ENCODE measurements at places on chromosomes 3 and 15.
A peak's percentile ranks its signal among the peaks of the same experiment; 100 is the strongest.

DNA sequence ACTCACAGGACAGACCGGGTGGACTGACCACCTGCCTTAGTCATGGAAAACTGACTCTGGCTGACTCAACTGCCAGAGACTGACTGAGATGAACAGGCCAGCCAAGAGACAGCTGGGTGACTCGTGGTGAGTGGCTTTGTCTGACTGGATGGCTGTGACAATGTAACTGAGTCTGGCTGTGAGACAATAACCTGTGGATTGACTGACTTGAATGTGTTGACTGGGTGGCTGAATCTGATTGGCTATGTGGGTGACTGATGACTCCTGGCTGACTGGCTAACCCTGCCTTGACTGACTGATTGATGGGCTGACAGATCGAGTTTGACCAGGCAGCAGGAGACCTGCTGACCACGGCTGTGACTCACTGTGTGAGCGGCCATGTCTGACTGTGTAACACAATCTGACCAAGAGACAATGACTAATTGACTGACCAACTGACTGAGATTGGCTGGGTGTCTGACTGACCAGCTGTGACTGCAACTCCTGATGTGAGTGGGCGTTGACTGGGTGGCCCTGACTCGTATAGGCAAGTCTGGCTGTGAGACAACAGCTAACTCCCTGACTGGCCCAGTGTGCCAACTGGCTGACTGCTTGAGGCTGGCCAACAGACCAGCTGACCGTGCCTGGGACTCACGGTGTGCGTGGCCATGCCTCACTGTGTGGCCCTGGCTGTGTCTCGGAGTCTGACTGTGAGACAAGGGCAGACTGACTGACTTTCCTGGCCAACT, 509.1 kb downstream of the SHQ1 start:
- DNase-seq: no peak

DNA sequence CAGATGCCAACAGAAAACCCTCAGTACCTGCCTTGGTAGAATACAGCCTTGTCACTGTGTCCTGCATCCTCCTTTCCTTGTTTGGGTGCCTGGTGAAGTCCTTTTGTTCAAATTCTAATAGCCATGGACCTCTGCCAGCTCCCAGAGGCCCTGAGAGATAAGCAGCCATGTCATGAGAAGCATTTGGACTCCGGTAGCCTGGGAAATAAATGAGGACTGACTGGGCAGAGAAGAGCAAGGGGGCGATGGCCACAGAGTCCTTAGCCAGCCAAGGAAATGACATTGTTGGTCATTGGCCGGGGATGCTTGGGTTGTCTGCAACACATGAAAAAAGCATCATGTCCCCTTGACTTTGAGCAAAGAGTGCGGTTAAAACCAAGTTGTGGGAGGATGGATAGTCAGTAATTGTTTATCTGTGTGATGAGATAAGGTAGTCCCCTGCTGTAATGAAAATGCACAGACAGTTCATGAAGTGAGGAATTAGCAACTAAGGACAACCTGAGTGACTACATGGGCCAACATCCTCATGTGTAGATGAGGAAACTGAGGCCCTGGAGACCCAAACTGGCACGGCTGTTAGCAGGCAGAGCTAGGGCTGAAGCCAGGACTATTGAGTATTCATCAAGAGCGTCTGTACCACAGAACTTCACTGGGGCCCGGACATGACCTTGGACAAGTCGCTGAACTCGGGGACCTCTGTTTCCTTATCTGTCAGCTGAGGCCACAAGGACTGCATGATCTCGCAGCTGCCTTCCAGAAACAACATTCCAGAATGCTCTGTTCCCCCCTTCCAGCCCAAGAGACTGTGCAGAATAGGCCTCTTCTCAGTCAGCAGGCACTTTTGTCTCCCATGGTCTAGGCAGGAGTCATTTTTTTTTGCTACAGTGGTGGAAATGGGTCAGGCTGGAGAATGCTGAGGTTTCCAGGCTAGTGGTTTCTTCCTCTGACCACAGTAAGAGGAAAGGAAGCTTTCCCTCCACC, 90.5 kb upstream of the CTDSPL start:
- no peak for DNase-seq

GRCh38 chr3:149151843-149152242, 22.4 kb downstream of the HPS3 start:
- DNase-seq: no peak

- peak; percentile 19 for DNase-seq
Measured at GRCh38 chr3:42066516-42067181, 24.5 kb upstream of the TRAK1 start.

- DNase-seq: peak; percentile 23
Measured at GRCh38 chr3:139935016-139935865, at the start of gene CLSTN2. Gene CLSTN2, plus strand, starts transcription at chr3:139935185.

GRCh38 chr3:59788133-59788532, 738.3 kb upstream of the CFAP20DC start:
- no peak for DNase-seq

DNA sequence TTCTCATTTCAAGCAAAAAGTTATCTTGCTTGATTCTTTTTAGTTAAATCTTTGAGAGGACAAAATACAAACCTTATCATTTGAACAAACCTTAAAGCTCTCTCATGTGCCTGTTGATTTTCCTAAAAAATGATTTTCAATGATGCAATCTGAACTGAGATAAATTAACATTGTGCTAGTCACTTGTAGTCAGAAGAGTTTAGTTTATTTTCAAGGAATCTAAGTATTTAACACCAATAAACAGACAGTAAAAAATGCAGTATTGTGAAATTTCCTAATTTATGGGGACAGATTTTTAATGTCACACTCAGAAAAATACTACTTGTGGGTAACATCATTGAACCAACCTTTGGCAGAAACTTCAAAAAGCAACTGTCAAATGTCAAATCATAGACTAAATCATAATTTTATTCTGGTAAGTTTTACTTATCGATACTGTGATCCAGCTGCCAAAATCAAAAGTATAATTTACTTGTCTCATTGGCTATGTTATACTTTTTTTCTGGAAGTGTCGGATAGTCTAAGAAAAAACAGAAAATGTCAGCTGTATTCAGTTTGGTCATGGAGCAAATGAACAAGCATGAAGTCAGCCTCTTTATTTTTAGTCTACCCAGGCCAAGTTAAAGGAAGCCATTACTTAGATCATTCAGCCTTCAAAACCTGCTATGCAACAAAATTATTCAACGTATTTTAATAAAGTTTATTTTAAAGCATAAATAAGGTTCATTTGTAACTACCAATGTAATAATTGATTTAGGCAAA, 52.4 kb upstream of the FNDC3B start:
- DNase-seq: no peak

DNA sequence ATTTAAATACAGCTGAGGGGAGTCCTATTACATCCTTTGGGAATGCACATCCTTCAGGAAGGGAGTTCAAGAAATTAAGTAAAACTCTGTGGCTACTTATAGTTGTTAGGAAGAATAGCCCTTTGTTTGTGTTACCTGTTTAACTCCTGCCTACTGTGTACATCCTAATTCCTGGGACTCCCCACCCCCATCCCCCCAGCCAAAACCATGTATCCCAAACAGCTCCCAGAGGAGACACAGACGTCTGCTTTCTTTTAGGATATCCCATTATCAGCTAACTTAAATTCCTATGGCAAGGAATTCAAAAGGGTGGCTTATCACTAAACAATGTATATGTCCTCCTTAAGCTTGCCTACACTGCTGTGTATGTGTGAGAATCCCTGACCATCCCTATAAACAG, 581.7 kb downstream of the DIPK2A start:
- DNase-seq: no peak

DNA sequence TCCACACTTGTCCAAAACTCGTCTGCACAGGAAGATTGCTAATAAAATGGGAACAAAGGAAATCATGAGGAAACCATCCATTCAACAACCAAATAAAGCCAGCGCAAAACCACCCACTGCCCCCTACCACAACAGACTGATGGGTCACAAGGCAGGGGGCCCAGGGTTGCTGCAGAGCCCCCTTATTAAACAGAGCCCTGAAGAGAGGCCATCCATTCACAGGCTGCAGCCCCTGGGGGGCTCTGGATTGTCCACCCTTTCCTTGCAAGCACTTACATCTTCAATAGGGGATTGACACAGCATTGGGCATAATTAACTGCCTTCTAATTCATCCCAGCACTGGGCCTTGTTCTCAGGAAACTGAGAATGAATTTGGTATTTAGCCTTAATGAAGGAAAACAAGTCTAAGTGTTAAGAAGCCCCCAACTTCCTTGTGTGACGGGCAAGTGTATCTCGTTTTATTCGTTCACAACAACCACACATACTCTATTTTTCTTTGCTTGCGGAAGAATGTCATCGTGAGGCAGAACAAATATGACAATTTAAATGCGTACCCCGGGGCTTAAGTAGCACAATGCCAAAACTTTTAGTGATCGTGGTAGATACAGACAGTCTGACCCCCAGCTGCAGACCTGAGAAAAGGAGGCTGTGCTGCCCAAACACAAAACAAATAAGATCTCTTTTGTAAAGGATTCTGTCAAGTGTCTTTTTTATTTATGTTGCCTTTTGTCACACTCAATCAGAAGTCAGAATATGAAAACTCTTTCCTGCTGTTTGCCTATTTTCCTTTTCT, 144.0 kb downstream of the SEMA6D start:
- DNase-seq: no peak

DNA sequence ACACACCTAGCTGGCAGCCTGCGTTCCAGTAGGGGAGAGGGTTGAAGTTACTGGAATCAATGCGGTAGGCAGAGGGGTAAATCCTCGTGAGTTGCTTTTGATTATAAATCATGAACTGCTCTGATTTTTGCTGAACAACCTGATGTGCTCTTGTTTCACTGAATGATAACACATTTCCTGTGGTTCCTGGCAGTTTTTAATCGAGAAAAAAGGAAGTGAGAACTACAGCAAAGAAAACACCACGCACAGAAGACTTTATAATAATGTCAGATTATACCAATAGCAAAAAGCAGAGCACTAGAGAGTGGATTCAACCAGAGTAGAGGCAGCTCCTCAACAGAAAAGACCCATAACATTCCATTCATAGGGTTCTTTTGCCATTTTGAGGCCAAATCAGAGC, 200.8 kb upstream of the STRIT1 start:
- DNase-seq: peak; percentile 13

GRCh38 chr3:53823026-53823955, 22.9 kb downstream of the CHDH start:
- DNase-seq: no peak

- DNase-seq: no peak
Measured at GRCh38 chr3:153285194-153285641, 123.2 kb downstream of the RAP2B start.

DNA sequence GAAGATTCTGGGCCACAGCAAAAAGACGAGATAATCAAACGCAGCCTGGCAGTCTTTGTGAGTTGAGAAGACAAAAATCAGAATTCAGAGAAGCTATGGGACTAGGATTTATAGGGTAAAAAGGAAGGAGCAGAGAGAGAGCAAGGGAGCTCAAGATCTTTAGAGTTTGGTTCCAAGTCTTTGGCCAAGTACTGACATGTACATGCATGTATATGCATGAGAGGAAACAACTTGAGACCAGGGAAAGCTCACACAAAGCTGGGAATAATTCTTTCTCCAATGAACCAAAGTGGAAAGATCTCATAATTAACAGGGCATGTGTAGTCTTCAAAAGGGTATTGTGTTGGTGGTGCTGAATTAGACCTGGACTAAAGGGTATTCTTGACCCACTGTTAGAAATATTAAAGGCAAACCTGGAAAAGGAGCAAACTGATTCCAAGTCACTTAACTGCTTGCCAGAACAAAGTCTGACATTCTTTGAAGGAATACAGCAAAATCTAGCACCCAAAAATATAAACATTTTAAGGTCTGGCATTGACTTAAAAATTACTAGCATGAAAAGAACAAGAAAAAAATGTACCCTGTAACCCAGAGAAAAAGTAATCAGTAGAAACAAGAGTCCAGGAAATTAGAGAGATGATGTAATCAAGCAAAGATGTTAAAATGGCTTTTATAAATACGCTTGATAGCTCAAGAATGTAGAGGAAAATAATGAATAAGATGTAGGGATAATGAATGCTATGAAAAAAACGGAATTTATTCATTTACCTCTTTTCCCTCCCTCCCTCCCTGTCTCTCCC, 226.0 kb upstream of the CGNL1 start:
- no peak for DNase-seq

DNA sequence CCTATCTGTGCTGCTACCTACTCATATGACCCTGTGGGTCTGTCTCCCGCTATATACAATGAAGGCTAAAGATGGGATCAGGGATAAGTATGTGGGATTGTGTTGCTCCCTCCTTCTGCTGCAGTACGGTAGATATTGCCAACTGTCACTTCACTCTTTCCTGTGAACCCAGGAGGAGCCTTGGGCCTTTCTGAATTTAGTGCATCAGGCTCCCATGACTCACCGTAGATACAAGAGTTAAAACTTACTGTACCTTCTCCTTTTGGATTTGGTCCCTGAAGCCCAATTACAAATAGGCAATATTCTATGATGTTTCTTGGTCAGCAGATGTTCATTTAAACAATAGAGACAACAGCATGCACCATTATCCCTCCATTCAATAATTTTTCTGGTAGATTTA, 27.4 kb downstream of the MITF start:
- no peak for DNase-seq

- no peak for DNase-seq
Measured at GRCh38 chr15:61640756-61641155, 411.7 kb upstream of the RORA start.

DNA sequence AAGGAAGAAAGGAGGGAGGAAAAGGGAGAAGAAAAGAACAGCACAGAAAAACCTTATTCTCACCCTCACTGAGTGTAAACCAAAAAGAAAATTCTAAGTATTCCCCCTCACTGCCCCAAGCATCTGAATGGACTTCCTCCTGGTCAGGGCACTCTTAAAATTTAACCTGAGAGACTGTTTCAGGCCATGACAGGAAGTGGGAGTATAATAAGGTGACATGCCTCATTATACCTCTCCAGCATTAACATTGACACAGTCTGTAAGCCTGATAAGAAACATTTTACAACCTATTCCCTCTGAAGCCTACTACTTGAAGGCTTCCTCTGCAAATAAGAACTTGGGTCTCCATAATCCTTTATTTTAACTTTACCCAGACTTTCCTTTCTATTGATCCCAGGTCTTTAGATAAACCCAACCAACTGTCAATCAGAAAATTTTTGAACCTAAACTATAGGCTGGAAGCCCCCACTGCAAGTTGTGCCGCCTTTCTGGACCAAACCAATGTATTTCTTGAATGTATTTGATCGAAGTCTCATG, 41.7 kb downstream of the SLCO2A1 start:
- no peak for DNase-seq

DNA sequence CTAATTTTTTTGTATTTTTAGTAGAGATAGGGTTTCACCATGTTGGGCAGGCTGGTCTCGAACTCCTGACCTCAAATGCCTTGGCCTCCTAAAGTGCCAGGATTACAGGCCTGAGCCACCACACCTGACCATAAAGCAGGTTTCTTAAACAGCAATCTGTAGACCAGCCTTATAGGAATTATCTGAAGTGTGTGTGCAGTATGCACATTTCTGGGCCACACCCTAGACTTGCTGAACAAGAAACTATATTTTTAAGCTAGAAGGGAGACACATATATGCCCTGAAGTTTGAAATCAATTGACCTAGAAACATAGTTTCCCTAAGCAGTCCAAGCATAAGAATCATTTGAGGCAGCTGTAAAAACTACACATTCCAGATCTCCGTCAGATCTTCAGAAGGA, 805.7 kb downstream of the TUSC7 start:
- no peak for DNase-seq

- no peak for DNase-seq
Measured at GRCh38 chr3:107630779-107631178, 108.0 kb downstream of the BBX start.
